Mesendoderm (in vitro differentiated cells): ENCODE measurements at places on chromosomes 3 and 15.
A peak's percentile ranks its signal among the peaks of the same experiment; 100 is the strongest.

DNA sequence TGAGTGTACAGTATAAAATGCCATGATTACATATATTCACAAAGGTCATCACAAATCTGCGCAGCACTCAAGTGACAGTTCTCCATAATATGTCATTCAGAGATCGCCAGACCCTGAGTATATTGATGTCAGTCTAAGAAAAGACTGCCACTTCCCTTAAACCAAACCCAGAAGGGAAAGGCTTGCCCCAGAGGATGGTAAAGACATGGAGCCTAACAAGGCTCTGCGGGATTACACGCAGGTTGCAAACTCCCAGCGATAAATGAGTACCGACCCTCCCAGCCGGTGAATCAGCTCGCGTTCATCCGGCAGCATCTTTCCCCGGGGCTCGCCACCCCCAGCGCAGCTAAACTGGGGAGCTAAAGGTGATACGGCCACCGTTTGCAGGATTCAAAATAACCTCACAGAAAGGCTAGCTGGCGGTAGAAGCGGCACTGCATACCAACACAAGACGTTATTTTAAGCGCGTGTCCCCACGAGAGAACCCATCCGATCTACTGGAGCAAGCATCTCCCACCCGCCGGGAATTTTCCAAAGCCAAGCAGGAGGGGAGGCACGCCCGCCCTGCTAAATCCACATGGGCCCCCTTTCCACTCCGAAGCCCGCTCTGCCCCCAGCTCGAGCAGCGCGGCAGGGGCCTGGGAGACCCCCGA lies 643 bp downstream of the MYO5A start:
- DNase-seq, result peak; percentile 34

DNA sequence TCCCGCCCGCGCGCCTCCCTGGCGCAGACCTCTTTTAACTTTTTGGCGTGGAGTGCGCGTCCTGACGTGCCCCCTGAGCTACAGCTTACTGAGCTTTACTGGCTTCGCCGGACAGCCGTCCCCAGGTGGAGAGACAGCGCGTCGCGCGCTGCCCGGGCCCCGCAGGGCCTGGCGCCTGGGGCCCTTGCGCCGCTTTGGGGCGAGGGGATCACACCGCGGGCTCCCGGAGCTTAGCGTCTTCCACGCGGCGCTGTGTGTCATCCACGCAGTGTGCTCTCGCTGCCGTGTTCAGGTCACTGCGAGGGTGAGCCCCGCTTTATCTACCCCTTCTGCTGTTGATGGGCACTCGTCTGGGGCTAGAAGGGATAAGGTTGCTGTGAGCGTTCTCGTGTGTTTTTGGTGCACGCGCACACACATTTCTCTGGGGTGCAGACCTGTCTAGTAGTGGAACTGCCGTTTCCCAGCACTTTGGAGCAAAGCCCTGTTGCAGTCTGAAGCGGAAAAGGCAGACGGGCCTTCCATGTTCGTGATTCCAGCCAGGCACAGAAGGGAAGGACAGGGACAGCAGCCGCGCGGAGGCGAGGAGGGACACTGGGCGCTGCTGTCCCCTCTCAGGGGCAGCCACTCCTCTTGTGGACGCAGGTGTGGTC lies 33.1 kb upstream of the ALDH1L1 start:
- DNase-seq, result peak; percentile 11

DNA sequence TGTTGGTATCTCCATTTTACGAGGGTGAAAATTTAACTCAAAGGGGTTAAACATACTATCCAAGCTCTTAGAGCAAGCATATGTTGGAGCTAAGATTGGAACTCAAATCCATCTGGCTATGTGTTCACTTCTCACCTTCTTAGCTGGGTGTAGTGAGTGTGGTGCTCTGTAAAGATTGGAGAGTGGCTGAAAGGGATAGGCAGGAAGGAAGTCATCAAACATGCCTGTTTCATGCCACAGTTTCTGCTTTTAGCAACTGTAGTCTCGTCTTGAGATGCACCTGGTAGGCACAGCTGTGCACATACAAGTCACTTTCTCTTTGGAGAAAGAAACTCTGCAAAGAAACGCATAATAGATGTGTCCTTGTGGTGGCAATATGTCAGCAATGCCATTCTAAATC lies 189.1 kb upstream of the MDFIC2 start:
- no peak for DNase-seq

DNA sequence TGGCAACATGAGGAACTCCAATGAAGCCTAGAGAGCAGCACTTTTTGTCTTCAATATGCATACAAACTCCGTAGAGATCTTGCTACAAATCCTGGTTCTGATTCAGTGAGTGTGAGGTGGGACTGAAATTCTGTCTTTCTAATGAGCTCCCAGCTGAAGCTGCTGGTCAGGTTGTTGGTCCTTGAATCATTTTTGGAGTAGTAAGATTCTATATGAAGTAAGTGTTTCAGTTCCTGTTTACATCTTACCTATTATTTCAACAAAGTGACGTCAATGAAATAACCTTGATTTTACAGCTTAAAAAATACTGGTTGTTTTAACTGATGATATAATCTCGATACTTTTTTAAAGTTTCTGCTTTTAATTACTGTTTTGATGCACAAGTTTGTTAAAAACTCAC lies 33.9 kb downstream of the SHQ1 start:
- DNase-seq, result no peak

DNA sequence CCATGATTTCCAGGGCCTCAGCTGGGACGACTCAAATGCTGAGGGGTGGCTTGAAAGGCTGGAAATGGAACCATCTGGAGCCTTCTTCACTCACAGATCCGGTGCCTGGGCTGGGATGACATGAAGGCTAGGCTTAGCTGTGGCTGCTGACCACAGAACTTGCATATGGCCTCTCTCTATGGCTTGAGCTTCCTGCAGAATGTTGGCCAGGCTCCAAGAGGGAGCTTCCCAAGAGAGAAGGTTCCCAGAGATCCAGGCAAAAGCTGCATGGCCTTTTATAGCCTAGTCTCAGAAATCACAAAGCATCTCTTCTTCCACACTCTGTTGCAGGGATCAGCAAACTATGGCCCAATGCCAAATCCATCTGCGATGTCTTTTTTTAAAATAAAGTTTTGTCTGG lies 44.8 kb downstream of the GATM start:
- DNase-seq, result no peak

- no peak for DNase-seq
Observed at GRCh38 chr3:10982782-10983181, 9.8 kb upstream of the SLC6A1 start.

GRCh38 chr3:94787066-94787465 lies 724.2 kb downstream of the NSUN3 start:
- DNase-seq, result no peak

DNA sequence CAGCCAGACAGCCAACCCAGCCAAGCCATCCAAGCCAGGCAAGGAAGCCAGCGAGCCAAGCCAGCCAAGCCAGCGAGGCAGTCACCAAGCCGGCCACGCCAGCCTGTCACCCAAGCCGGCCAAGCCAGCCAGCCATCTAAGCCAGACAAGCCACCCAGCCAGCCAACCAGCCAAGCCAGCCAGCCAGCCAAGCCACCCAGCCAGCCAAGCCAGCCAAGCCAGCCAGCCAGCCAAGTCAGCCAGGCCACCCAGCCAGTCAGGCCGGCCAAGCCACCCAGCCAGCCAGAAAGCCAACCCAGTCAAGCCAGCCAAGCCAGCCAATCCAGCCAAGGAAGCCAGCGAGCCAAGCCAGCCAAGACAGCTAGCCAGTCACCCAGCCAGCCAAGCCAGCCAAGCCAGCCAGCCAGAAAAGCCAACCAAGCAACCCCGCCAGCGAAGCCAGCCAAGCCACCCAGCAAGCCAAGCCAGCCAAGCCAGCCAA lies 201.2 kb downstream of the GOLGA6L6 start:
- no peak for DNase-seq

DNA sequence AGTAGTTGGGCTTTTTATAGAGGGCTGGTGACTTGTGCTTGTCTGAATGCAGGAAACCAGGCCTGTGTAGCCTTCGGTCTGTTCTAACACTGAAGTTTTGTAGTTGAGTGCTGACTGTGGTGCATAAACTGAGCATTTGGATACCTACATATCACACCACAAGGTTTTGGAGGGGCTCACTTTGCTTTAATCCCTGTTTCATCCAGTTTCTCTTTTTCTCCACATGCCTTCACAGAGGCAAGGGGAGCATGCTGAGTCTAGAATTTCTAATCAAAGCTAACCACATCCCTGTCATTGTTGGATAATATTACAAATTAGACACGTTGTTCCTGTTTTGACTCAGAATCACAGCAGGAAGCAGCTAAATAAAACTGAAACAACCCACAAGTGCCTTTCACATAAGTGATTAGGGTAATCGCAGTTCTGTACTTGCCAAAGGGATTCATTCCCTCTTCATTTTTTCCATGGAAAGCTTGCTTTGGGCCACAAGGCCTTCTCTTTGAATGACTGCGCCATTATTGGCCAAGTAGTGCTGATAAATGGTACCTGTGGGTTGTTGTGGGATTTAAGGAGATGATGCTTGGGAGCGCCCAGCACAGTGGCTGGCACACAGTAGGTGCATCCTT lies 48.9 kb downstream of the TGFBR2 start:
- no peak for DNase-seq

DNA sequence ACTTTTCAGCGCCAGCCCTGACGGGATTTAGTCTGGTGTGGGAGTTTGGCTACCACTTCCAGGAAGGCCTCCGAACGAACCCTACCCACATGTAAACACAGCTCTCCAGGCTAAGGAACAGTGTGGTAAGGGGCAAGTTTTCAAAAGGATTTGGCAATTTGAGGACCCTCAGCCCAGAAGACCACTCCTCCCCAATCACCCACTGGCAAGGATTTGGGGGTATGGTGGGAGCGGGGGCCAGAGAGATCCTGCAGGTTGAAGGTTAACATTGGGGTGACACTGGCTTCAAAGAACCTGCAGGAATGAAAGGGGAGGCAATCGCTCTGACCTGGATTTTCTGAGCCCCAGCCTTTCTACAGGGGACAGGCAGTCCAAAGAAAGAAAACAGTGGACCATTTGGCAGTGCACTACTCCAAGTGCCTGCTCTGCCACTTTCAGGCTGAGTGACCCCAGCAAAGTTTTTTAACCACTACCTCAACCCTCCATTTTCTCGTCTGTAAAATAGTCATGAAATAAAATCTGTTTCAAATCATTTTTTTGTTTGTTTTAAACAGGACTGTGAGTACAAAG lies 34.5 kb downstream of the ZIC4 start:
- DNase-seq, result no peak

- no peak for DNase-seq
Observed at GRCh38 chr3:164360078-164360578, 718.2 kb downstream of the SI start.

DNA sequence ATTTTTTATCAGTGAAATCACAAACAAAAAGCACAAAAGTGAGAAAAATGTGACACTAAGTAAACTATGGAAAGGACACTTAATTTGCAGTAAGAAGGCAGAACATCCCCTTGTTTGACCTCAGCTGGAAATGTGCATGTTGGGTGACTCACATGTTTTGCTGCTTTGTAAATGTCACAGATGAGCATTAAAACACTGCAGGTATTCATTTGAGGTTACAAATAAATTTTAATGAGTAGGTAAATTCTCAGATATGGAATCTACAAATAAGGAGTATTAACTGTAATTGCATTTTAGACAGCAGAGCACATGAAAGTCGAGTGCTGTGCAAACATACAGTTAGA lies 20.3 kb downstream of the CHMP2B start:
- no peak for DNase-seq

- peak; percentile 75 for DNase-seq
Observed at GRCh38 chr3:157045238-157045850, 114.6 kb downstream of the CCNL1 start.

DNA sequence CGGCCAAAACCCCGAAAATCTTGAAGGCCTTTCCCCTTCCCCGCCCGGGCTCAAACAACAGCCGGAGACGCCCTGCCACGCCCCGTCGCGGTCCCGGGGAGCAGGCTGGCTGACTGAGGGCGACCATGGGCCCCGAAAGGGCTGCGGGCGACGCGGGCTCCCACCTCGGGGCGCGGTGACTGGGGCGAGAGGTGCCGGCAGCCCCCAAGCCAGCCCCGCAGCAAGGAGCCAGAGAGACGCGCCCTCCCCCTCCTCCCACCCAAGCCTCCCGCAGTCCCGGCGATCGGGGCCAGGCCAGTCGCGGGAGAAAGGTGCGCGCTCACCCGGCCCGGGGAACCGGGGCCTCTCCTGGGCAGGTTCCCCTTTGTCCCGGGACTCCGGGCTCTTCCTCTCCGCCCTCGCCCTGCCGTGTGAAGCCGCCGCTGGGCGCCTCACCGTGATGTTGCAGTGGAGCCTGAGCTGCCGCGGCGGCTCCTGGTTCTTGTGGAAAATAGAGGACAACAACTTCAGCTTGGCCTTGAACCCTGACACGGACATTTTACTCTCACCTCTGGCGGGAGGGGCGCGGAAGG lies 30.6 kb upstream of the ZSCAN2 start:
- peak; percentile 30 for DNase-seq

DNA sequence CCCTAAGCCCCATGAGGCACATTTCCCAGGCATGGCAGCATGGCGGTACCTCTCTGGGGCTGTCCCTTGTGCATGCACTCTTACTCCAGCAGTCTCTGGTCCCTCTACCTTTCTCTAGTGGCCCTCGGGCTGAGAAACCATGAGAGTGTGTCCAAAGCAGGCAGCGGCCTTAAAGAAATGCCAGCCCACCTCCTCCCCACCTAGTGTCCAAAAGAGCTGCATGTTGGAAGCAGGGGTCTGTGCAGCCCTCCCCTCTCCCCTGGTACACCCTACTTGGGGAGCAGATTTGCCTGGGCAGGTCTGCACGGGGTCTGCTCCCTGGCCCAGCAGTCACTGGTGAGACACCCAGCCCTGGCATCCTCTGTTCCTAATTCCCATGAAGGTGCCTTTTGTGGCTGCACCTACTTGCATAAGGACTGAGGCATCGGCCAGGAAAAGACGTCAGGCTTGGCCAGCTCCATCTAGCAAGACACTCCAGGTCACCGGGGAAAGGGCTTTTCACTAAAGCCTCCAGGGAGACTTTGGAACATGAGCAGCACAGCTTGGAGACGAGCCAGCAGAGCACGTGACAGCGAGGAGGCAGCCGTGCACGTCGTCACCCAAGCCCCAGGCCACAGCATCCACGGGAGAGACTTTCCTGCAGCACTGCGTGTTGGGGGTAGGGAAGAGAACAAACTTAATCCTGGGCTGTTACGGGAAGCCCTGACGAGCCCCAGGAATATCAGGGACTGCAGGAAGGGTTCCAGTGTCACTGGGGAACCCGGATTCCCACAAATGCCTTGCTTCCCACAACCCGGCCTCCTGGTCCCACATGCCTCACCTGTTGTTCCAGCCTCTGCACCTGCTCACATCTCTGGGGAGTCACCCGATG lies 38.8 kb downstream of the TM2D3 start:
- no peak for DNase-seq

DNA sequence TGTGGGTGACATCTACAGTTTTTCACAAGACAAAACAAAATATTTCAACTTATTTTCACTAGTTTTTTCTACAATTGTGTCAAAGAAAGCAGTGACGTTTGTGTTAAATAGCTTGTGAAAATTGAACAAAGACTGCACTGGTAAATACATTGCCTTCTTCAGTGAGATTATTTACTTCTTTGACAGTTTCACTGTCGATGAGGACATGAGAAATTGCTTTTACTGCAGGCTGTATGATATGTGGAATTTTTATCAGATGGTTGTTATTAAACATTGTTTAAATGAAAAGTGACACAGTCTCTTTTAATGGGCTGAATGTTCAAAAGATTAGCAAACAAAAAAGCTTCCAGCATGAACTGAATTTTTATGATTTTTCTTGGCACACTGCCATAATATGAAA lies 773.9 kb upstream of the CADM2 start:
- DNase-seq, result no peak
